ENCODE measurements at places on chromosomes 5 and 9.

- no peak for DNase-seq
Observed at GRCh38 chr5:127508644-127509373, 8.6 kb upstream of the PRRC1 start.

DNA sequence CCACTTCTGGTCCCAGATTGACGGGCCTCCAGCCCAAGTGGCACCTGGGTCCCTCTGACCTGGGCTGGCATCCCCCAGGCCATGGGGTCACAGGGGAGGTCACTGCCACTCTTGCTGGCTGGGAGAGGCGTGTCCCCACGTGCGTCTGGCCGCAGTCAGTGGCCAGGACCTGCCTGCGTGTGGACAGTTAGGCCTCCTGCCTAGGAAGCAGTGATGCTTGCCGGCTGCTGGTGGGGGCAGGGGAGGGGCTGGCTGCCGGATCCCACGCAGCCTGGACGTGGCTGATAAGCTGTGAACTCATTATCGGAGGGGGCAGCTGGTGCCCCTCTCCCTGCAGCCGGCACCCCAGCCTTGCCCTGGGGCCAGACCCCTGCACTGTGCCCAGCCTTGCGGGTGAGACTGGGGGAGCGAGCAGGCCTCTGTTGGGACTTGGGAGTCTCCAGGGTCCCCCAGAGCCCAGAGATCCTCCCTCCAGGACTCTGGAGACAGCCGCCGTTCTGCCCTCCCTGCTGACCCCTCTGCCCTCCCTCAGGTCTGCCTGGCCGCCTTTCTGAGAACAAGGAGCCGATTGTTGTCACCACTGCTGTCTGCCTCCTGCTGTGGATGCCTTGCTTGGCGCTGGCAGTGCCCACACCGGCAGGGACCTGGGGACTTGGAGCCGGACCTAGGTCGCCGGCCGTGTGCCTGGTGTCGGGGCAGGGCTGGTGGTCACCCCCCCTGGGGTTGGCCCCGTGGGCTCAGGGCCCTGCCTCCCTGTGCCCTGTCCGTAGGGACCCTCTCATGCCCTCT lies 12.3 kb downstream of the RXRA start:
- DNase-seq = no peak

DNA sequence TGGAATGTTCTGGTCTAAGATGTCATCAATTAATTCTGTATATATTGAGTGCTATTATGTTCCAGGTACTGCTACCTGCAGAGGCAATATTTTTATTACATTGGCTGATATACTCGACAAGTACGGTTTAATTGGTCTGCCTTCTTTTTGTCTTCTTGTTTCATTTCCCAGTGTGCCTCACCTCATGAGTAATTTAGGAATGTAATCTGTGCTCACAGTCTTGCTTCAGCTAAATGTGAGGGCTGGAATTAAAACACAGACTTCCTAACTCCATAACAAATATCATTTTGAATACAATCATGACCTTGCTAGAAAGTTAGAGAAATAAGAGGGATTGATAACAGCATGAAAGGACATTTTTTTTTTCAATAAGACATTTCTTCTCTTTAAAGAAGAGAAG lies 20.1 kb upstream of the SPINK5 start:
- DNase-seq = no peak

GRCh38 chr9:93193388-93194220 lies 9.7 kb downstream of the WNK2 start:
- DNase-seq = no peak

DNA sequence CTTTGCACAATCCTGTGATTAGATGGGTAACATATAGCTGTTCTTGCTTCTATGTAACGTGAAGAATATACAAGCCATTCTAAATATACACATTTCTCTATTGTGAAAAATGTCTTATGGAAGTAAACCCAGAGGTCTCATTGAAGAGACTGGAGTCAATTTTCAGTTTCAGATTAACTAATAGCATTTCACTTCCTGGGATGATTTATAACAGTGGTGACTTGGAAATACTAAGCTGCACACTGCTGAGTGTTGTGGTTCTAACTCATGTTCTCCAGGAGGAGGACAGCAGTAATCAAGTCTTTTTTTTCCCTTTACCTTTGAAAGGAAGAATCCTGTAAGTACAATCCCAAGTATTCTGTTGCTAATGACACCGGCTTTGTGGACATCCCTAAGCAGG lies 3.3 kb downstream of the CTSL start:
- DNase-seq = no peak

DNA sequence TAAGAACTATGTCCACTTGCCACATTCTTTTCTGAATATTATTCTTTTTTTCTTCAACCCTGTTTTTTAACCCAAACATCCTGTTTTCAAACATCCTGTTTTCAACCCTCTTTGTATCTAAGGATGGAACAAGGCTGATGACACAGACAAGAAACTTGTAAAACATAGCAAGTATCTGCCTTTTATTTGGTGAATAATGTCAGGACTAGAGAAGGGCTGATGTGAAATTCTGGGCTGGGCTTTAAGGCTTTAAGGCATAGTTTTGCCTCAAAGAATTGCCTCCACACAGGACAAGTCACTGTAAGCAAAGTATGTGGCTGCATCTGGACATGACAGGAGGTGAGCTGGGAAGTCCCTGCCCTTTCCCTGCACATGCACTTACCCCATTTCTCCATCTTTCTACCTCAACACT lies 42.5 kb upstream of the RIC1 start:
- peak; percentile 51 for DNase-seq

DNA sequence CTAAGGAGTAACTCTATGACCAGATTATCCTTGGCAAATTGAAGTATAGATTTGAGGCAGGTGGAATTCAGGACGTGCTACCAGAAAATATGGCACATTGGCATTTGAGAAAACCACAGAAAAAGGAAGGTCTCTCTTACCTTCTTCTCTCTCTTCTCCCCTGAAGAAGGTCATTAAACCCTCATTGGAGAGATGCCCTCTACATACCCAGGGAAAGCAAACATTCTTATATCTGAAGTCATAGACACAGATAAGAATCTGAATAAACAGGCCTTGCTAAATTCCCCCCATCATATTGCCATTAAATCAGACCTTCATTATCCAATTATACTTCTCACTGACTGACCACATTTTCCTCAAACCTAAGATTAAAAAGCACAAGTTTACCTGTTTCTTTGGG lies 17.8 kb downstream of the SPINK1 start:
- DNase-seq = no peak

- DNase-seq = no peak
Observed at GRCh38 chr5:72328172-72328571, 8.0 kb downstream of the PTCD2 start.

- no peak for DNase-seq
Observed at GRCh38 chr9:13804532-13804931, 509.4 kb downstream of the NFIB start.

DNA sequence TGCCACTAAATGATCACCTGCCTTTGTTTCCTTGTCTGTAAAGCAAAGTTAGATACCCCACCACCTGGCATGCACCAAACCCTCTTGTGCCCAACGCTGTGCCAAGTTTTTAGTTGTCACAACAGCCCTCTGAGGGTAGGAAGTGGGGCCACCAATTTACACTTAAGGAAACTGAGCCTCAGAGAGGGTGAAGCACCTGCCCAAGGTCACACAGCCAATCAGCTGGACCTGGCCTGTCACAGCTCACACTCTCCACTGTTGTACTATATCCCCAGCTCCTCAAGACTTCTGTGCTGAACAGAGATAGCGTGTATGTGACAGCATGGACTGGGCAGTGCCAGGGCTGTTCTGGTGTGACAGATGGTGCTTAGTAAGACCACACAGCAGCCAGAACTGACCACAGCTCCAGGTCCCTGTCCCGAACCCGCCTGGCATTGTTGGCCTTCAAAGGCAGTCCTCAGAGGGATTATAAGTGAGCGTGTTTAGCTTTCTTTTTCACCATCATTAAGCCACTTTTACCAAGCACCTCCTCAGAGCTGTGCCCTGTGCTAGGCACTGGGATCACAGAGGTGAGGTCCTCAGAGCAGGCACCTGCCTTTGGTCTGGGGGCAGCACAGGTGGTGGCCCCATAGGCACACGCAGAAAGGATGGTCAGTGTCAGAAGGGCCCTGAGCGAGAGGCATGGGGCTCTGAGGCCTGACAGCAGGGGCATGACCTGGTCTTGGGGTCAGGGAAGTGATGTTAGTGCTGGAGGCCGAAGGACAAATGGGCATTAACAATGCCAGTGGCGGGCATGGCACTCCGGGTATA lies 71.1 kb downstream of the COL27A1 start:
- no peak for DNase-seq

- DNase-seq = no peak
Observed at GRCh38 chr9:96719521-96719920, 58.4 kb downstream of the ZNF510 start.

GRCh38 chr9:131927091-131927490 lies 152.6 kb downstream of the MED27 start:
- no peak for DNase-seq

DNA sequence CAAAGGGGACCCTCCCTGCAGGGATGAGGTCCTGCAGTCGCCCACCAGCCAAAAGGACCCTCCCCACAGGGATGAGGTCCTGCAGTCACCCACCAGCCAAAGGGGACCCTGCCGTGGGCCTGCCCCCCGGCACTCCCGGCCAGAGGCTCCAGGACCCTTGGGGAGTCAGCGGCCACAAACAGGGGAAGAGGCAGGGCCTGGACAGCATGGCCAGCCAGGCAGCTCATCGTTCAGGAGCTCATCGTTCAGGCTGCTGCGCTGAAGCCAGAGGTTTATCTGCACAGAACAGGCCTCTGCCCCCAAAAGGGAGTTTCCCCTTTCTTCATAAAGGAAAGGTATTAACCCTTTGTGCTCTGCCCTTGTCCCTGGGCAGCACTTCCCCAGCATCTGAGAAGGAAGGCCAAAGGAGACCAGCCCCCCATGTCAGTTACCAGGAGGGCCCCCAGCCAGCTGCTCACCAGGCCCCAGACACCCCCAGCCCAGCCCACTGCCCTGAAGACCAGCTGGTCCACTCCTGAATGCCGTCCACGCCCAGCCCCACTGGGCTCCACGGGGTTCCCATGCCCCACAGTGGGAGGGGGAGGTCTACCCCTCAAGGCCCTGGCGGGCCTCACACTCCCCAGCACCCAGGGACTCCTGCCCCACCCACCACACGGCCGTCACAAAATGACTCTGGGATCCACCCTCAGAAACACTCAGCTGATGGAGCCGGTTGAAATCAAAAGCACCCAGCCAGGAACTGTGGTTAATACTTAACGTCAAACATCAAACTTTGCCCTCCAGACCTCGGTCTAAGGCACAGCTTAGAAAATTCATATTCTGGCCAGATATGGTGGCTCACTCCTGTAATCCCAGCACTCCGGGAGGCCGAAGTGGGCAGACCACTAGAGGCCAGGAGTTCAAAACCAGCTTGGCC lies 6.3 kb downstream of the SLC12A7 start:
- no peak for DNase-seq

All from fibroblast of skin of left quadriceps (primary cell).